8988T (cell line): ENCODE measurements at places on chromosomes 7 and 10.

DNA sequence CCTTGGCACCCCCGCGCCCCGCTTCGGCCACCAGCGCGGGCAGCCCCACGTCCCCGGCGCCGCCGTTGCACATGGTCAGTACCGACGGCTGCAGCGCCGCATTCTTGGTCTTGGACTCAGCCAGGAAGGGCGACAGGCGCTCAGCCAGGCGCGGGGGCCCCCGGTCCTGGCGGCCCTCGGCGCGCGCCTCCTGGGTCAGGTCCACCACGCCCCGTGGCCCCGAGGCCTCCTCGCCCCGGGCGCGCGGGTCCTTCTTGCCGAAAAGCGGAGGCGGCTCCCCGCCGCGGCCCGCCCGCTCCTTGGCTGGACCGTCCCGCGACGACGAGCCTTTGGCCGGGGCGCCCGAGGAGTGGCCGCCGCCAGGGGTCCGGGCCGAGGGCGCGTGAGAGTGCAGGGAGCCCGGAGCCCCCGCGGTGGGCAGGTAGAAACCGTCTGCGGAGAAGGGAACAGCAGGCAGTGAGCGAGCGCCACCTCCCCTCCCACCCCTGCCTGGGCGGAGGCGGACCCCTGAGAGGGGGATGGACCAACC is 34.7 kb downstream of the TNRC18 start:
- DNase-seq, result no peak

DNA sequence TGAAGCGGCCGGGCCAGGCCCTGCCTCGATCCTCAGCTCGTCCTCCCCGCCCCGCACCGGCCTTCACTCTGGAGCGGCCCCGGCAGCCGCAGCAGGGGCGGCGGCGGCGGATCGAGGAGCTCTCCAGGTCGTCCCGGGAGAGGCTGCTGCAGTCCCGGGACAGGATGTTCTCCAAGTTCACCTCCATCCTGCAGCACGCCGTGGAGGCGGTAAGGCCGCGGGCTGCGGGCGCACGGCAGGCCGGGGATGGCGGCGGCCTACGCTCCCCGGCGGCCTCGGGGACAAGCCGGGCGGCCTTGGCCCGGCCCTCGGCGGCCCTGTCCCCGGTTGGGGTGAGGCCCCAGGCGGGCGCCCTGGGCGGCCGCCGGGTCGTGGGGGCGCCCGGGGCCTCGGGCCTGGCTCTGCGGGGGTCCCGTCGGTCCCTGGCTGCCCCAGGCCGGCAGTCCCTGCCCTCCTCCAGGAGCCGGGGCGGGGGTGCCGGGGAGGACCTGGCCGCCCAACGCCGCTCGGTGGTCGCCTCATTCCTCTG is 399 bp downstream of the FHIP2A start:
- peak; percentile 29 for DNase-seq

- DNase-seq, result no peak
Observed at GRCh38 chr10:26475386-26475785, 37.2 kb downstream of the APBB1IP start.

DNA sequence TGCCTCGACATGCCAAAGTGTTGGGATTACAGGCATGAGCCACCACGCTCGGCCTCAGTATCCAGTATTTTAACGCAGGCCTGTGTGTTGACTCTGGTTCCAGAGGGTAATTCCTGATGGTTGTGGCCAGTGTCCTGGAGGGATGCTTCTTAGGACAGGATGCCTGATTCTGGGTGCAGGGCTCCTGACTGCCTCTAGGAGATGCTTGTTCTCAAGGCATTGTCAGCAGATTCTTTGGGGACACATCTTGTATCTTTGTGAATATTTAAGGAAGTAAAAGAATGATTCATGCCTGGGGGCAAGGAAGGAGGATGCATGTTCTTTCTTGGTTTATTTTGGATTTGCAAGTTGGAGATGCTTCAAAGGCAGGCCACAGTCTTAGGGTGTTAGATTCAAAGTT is 2.2 kb downstream of the ZDHHC4 start:
- DNase-seq, result no peak

DNA sequence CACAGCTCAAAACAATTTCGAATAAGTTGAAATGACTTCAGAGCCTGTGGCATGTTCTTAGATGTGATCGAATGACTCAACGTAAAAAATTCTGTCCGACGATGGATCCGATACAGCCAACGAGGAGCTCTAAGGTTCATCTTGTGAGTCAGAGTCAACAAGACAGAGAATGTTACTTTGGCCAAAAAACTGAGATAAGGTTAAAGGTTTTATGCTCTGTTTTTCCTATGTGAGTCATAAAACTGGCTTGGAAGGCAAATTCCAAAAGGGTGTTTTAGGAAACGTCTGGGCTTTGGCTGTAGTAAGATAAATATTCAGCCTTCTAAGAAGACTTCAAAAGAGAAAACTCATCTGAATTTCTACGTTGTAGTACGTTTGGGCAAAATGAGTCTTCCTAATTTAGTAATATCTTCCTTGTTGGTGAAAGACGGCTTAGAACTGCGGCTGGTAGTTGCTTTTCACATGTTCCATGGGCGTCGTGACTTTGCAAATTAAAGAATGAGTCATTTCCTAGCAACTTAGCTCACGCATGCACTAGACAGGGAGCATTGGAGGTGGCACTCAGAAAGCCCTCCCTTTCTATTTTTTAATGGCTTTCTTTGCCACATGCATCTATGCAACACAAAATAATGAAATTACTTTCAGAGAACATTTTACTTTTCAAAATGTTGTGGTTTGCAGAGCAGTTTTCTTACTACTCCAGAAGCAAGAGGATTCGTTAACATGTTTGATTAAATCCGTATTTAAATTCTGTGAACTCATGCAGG is 28.2 kb downstream of the PFKP start:
- no peak for DNase-seq

- DNase-seq, result no peak
Observed at GRCh38 chr10:53123311-53123710, 350.7 kb upstream of the MBL2 start.

DNA sequence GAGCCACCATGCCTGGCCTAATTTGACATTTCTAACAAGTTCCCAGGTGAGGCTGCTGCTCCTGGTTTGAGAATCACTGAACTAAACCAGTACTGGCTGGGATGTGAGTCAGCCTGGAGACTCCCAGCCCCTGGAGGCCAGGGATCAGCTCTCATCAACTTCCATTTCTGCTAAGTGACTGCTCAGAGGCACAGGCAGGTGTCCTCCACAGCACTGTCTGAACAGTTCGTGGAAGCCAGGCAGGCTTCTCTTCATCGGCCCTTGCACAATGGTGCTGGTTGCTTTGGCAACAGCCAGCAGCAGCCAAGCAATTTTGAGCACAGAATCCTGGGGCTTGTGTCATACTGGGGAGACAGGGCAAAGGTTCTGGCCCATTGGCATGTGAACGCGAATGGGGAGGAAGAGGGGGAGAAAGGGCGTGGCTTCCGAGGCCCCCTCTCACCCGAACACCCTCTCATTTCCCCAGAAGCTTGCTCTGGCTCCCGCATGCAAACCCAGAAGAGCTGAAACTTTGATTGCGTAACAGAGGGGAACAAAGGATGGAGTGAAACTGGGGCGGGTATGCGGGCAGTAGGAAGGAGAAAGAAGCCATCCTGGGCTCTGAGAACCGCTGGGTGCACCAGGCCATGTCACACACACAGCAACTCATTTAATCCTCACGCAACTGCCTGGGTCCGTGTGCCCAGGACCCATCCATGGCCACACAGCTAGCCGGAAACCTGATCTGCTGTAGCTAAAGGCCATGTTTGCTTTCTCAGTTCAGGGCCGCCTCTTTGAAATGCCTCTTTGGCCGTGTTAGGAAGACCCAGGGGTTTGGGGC is 9.0 kb upstream of the POR start:
- DNase-seq, result no peak

DNA sequence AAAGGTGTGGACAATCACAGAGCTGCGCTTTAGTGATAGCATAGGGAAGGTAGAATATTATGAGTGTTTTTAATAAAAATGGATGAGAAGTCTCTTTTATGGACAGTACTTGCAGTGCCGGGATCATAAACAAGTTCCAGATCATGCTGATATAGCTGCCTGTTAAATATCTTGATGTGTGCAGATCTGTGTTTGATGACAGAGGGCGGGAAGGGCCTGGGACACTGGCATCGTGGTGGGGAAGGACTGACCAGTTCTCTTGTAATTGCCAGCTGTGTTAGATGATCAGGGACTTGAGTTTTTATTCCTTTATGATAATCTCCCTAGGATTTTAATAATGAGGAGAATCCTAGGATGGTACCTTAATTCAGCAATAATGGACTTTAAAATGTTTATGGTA is 14.6 kb downstream of the SND1 start:
- DNase-seq, result no peak

GRCh38 chr7:38410056-38410455 is 136.6 kb upstream of the TARP start:
- DNase-seq, result no peak

- DNase-seq, result no peak
Observed at GRCh38 chr7:1758859-1759521, 88.9 kb downstream of the ELFN1 start.

DNA sequence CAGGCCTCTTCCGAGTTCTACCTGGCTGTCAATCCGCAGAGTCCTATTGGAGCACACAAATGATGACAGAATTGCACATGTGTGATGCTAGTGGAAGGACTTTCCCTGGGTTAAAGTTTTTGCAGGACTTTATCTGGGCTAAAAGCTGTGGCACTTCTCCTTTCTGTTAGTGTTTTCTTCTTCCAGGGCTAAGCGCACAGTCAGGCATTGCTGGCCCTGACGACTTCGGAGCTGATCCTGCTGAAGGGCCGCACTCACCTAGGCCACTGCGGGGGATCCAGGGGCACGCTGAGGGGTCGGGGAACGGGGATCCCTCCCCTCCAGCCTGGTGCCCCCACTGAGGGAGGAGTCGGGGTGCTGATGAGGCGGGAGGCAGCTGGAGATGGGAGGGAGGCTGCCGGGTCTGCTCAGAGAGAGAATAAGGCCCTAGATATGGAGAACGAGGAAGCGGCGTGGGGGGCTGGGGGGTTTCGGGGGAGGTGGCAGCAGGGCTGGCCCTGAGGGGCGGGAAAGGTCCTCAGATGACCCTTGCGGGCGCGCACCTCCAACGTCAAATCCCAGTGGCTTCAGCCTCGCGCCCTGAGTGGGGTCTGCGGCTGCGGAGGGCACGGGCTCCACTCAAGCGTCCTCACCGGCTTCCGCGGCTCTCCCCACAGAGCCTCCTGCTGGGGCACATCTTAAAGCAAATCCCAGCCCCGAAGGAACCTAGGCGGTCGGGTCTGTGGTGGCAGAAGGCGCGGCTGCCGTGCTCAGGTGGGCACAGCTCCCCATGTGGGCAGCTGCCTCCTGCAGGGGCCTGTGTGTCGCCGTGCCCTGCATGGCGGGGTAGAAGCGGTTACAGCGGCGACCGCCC is 30.9 kb downstream of the AGR3 start:
- no peak for DNase-seq

GRCh38 chr7:120028636-120029035 is 244.3 kb upstream of the KCND2 start:
- no peak for DNase-seq

DNA sequence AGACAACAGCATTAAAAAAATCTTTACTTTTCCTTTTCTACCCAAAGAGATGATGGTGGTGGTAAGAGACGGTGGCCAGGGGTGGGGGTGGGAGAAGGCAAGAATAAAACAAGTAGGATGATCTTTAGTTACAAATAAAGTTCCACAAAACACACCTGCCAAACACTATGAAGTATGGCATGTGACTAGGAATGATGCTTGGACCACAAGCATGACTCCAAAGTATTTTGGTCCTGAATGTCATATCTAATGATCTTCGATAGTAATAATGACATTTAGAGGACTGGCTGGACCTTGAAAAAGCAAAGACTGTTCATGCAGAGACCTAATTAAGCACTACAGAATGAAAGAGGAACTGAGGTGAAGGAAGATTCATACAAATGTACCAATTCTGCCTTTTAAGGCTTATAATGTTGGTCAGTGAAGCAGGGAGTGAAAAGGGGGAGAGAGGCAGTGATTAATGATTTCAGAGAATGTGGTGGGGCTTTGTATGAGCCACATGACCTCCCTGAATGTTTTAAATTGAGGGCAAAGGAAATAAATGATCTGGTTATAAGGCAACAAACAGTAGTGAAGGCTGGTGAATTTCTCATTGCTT is 29.6 kb upstream of the DKK1 start:
- no peak for DNase-seq

DNA sequence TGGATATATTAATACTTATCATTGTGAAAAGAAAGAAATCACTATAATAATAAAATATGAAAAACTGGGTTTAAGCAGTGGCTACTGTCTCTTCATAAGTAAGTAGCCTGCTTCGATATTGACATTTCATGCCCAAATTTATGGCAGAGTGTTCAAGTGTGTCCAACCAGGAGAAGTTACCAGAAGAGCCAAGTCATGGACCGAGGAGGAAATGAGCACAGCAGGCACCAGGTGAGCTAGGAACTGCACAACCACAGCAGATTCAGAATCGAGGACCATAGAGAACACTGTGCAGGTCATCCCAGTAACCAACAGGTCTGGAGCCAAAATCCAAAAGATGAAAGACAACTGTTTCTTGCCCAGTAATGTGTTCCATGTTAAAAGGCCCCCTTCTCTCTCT is 79.9 kb upstream of the ABCB5 start:
- DNase-seq, result no peak

DNA sequence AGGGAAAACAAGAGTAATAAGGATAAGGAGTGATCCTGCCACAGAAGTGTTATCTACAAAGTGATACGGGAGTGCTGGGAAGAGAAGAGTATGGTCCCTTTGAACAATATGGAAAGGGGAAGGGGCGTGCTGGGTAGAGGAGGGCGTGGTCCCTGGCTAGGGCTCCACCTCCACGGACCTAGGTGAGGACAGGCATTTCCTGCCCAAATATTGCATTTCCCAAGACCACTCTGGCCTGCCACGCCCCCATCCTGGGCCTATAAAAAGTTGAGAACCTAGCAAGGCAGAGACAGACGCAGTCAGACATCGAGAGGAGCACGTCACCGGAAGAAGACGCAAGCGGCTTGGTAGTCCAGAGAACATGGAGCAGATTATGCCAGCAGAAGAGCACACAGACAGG is 22.8 kb downstream of the VSTM4 start:
- DNase-seq, result no peak

GRCh38 chr7:106060394-106060920 is 51.7 kb downstream of the SYPL1 start:
- no peak for DNase-seq

DNA sequence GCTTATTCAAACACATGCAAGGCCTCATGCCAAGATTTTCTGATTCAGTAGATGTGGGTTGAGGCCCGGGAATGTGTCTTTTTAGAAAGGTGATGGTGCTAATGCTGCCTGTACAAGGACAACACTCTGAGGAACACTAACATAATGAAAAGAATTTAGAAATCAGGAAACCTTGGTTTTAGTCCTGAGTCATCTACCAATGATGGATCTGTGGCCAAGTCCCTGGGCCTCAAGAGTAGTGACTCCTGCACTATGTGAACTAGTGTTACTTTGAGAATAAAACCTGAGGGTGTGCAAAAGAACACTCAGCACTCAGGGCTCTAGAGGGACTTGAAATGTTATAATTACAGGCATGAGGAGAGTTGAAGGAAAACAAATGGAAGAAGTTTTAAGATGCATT is 741.7 kb upstream of the GALNT17 start:
- DNase-seq, result no peak

GRCh38 chr10:70664702-70665195 is 7.6 kb upstream of the ADAMTS14 start:
- DNase-seq, result no peak
